ENCODE measurements at places on chromosomes 2 and 18.

DNA sequence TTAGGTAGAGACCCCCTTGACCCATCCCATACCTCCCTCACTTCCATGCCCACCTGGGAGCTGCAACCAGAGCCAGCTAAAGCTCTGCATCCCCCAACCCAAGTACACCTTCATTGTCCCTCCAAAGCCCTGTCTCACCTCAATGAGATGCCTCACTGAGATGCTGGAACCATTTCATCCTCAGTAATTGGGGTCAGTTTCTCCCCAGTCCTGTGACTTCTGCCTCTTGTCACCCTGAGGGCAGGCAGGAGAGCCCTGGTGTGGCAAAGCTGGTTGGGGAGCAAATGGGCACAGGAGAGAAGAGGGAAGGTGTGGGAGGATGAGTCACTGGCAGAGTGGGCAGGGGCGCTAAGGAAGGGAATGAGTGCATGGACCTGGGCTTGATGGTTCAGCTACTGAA is 27.9 kb upstream of the NT5DC4 start:
- DNase-seq = no peak

DNA sequence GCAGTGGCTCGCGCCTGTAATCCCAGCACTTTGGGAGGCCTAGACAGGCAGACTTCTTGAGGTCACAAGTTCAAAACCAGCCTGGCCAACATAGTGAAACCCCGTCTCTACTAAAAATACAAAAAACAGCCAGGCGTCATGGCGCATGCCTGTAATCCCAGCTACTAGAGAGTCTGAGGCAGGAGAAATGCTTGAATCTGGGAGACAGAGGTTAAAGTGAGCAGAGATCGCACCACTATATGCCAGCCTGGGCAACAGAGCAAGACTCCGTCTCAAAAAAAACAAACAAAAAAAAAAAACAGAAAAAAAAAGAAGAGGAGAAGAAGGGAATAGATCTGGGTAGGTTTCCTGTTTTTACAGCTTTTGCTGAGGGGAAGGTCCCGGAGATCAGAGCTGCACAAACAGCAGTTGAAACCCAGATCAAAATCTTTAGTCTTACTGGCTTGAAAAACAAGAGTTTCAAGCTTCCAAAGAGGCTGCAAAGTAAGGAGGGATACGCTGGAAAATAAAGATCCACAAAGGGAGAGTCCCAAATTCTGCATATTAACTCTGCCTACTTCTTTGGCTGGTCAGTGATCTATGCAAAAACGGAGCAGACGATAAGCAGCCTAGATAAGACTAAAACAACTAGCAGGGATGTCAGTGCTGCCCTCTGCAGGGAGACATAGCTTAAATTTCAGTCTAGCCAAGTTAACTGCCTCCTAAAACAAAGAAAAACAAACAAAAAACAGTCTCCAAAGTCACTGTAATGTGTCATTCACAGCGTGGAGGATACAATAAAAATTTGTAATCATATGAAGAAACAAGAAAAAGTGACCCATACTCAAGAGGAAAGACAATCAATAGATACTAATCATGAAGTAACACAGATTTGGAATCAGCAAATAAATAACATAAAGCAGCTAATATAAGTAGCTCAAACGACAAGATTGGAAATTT is 74.1 kb downstream of the TLK1 start:
- DNase-seq = no peak

- DNase-seq = no peak
Measured at GRCh38 chr18:55233857-55234256, 274.6 kb upstream of the CCDC68 start.

DNA sequence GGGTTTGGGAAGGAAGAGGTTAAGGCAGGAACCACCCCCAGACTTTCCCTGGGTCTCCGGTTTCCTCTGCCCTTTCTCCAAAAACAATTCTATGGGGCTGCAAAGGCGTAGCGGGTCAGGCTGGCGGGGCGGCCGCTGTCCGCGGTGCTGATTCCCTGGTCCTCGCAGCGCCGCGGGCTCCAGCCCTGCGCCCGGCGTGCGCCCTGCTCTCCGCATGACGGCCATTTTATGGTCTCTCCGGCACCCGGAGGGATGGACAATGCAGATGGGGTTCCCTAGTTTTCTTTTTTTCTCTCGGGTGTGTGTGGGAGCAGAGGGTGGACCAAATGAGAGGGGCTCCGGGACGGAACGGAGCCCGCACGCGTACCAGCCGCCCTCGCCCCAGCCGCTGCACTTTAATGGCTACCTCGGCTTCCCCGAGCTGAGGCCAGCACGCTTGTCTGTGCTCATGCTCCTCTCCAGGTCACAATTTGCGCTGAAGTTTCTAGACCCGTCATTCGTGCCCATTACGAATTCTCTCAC is 1.6 kb downstream of the ST8SIA3 start:
- no peak for DNase-seq

DNA sequence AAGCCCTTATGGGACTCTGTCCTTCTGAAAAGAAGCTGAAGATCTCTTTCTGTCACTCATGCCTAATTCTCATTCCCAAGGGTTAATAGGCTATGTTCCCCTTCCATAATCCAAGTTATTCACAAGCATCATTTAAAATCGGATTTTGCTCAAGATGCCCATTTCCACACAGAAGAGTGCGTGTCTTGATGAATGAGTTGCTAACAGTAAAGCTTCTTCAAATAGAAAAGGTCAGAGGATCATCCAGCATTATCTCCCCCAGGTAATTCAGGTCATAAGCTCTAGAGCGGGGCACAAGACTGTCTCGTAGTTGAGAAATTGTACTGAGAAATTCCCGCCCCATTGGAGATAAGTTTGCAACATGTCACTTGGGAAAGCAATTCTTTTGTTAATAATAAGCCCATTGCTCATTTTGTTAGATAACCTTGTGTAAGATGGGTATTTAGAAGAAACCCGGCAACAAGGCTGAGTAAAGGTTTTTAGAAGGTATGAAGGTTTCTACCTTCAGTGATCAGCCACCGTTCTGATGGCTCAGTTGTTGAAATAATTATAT is 290.7 kb upstream of the EPAS1 start:
- no peak for DNase-seq

DNA sequence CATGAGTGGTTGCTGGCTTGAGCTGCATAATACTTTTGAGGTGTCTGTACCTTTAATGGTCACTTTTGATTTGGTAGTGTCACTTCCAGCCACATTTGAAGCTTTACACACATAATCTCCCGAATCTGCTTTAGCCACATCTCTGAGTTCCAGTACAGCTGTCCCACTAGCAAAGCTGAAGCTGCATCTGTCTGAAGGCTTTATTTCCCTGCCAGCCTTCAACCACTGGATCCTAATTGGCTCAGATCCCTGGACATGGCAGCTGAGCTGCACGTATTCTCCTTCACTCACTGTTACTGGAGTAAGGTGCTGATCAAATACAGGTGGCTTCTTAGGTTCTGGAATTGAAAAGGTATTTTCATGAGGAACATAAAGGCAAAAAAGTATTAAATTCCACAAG is 99.7 kb downstream of the TTN start:
- DNase-seq = no peak

- no peak for DNase-seq
Measured at GRCh38 chr18:3840766-3841165, 390.8 kb downstream of the TGIF1 start.

DNA sequence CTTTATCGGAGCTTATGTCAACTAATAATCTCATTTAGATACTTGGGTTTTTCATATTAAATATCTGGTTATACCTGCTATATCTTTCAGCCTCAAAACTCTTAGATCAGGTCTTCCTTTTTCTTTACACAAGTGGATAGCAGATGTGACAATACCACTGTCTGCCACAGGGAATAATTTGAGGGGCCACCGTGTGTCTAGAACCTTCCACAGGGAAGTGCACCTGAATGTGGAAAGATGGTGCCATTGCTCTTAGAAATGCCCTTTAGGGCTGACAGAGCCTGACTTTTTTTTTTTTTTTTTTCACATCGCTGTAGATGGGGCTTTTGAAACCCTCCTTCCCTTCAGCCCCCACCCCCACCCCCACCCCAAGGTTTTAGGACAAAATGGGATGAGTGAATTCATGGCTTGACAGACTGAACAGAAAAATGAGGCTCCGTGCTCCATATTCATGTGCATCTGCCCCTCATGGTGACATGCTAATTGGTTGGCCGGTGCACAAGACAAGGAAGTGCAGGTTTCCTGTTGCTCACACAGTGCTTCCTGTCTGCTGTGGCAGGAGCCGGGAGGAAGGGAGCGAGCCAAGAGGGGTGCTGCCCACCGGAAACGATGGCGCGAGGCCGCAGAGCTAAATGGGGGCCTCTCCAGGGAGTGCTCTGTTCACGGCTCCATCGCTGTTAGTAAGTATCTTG is 246.0 kb downstream of the LDLRAD4 start:
- peak; percentile 50 for DNase-seq

GRCh38 chr18:46415532-46416252 is 241.3 kb downstream of the LOXHD1 start:
- DNase-seq = no peak

GRCh38 chr2:120985997-120986651 is 250.5 kb downstream of the GLI2 start:
- DNase-seq = no peak

DNA sequence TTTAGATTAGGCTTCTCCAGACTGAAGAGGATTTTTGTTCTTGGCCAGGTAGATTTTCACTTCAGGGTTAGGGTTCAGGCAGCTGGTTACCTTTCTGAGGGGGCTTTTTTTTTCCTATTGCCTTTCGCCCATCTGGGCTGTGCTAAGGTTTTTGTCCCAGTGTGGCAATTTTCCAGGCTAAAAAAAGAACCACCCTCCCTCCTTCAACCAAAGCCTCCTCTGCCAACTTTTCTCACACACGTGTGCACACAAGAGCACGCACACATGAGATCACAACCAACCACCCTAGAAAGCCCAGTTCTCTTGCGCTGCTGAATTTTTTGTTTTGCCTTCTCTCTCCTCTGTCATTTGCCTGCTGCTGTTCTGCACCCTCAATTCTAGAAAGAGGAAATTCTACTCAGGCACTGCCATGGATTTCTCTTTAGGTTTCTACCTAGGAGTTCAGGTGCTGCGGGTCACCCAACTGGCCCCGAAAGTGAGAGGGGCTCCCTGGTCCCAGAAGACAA is 8.5 kb upstream of the CXCR4 start:
- no peak for DNase-seq

DNA sequence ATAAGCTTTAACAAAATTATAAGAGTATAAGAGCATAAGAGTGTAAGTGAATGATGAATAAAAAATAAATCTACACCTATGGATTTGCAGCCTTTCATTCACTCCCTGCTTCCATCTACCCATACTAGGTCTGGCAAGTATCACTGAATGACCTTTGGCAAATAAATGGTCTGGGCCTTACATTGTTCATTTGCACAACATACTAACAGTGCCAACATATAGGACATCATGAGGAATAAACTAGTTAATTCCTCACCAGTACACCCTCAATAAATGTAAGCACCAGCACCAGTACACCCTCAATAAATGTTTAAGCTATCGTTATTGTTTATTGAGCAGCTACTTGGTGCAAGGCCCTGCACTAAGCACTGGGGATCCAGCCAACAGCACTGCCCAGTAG is 26.9 kb downstream of the STAT1 start:
- no peak for DNase-seq

DNA sequence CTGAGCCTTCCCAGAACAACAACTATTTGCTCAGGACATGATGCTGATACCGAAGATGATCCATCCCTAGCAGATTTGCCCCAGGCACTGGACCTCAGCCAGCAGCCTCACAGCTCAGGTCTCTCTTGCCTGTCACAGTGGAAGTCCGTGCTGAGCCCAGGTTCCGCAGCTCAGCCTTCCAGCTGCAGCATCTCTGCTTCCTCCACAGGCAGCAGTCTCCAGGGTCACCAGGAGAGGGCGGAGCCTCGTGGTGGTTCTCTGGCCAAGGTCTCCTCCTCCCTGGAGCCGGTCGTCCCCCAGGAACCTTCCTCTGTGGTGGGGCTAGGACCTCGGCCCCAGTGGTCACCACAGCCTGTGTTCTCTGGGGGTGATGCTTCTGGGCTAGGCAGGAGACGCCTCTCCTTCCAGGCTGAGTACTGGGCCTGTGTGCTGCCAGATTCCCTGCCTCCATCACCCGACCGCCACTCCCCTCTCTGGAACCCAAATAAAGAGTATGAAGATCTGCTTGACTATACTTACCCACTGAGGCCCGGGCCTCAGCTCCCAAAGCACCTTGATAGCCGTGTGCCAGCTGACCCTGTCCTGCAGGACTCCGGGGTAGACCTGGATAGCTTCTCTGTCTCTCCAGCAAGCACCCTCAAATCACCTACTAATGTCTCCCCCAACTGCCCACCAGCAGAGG is 15.4 kb downstream of the CEP68 start:
- no peak for DNase-seq

GRCh38 chr2:158598862-158599517 is 142.2 kb downstream of the PKP4 start:
- DNase-seq = no peak

GRCh38 chr2:12074126-12074844 is 327.9 kb downstream of the LPIN1 start:
- no peak for DNase-seq

DNA sequence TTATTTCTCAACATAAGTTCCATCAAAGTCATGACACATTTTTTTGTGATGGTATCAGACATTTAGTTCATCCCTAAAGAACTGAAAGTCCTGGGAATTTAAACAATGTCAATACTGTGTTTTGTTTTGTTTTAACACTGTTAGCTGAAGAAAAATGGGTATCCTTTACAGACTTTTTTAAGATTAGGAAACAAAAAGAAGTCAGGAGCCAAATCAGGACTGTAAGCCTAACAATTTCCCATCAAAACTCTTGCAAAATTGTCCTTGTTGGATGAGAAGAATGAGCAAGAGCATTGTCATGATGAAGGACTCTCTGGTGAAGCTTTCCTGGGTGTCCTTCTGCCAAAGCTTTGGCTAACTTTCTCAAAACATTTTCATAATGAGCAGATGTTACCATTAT is 69.4 kb downstream of the SRD5A2 start:
- DNase-seq = no peak

DNA sequence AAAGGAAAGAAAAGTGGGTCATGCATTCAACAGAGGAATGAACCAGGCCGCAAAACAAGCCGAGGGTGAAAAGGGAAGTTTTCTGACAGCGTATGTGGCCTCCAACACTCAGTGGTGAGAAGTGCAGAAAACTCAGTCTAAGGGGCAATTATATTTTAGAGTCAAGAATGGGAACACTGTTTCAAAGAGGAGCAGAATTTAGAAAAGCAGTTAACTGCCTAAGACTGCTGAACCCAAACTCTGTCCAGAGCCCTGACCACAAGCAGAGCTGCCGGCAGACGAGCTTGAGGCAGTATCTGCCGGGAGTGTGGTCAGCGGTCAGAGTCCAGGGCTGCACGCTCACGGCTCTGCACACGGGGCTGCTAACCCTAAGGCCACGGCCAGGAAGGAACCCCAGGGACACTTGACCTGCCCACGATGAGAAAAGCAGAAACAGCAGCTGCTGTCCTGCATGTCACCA is 347.0 kb upstream of the ID2 start:
- DNase-seq = no peak

- no peak for DNase-seq
Measured at GRCh38 chr2:65019675-65020195, 30.5 kb downstream of the SLC1A4 start.

All from stimulated activated CD8-positive, alpha-beta memory T cell treated with anti-CD3 and anti-CD28 coated beads, Interleukin-12 subunit alpha, Interleukin-12 subunit beta, amount 100 ng/mL, for 4 hours (primary cell).